ENCODE measurements at places on chromosomes 11 and 22.
A peak's percentile ranks its signal among the peaks of the same experiment; 100 is the strongest.

DNA sequence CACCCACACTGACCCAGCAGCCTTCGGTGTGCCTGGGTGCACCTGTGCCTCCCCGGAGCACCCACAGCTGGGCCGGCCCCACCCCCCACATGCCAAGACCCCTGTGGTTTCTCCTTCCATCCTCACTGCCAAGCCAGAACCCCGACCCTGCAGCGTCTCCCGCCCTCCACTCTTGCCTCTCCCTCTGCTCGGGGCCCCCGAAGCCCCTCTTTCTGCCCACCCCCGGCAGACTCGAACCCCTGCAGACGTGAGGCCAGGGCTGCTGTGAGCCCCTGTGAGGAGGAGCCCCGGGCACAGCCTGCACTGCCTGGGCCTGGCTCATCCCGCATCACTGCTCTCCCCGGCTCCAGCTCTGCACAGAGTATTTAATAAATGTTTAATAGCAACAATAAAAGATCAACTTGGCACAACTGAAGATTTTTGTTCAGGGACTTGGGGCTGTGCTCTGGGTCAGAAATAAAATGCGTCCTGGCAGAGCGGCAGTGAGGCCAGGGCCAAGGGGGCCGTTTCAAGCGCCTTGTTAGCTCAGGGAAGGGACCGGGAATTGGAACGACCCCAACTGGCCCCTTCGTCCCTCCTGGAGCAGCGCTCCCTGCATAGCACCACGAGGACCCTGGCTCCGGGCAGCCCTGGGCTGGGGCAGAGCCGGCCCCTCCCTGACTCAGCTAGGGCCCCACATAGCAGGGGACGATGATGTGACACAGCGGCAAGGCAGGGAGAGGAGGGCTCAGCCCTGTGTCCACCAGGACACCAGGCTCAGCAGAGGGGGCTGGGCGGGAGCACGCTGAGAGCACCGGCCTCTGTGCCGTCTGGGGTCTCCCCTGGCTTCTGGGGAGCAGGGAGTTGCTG, 520.8 kb downstream of the BRD1 start:
- no peak for DNase-seq

DNA sequence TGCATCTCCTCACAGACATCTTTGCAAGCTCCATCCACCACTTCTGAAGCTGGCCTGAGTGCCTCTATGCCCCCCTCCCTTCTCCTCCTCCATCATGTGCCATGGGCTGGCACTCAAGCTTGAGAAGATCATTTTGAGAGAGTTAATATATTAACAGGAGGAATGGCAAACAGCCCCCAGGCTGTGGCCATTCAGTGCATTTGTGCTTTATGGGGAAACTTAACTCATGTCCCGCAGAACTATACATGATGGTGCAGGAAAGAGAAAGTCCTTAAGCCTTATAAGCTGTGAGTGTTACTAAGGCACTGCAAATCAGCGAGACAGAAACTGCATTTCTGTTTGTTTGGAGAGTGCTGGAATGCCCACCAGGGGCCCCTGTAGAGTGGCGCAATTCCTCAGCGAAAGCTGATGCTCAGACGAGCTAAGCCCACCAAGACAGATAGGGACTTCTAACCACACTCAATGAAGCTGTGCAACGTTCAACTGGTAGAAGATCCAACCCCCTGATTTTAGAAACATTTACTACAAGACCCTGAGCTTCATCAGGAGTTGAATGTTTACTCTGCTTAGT, 26.8 kb upstream of the PHLDA2 start:
- DNase-seq: no peak

- no peak for DNase-seq
Measured at GRCh38 chr11:2579315-2580060, 120.3 kb downstream of the KCNQ1OT1 start.

GRCh38 chr22:50720301-50721256, 17.4 kb upstream of the ACR start:
- DNase-seq: no peak

- DNase-seq: no peak
Measured at GRCh38 chr11:86447763-86448480, 73.2 kb downstream of the CCDC81 start.

- no peak for DNase-seq
Measured at GRCh38 chr11:468493-468892, 18.4 kb downstream of the PTDSS2 start.

- no peak for DNase-seq
Measured at GRCh38 chr11:10155793-10156490, 138.1 kb downstream of the SBF2 start.

DNA sequence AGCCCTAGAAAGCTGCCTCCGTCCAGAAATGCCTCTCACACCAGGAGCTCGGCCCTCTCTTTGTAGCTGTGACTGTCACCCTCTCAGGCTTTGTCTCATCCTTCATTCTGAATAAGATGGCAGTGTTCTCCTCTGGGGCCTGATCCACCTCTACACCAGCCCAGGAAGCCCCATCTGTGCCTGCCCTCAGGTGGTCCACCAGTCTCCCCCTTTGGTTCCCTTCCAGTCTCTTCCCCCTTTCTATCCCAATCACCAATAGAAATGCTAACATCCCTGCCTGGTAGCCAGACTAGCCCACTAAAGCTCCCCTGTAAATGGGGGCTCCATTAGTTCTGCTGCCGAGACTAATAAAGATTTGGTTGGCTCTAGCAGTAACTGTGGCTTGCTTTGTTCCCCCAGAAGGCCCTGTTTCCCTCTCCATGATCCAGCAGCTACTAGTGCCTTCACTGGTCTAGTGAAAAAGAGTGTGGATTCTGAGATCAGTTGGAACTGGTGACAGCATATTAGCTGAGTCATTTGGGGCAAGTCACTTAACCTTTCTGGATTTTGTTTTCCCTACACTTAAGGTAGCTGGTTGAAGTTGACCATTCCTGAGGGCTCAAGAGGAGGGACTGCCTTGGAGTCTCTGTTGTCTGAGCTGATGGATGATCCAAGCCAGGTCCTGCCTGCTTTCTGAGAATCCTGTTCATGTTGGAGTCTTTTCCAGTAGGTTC, 16.2 kb downstream of the PLEKHB1 start:
- no peak for DNase-seq

- peak; percentile 49 for DNase-seq
Measured at GRCh38 chr11:31810779-31811647, at the start of gene PAX6. TSS of gene PAX6 (minus strand) at chr11:31811322. CDS start at chr11:31806411, 4,911 bp downstream.

DNA sequence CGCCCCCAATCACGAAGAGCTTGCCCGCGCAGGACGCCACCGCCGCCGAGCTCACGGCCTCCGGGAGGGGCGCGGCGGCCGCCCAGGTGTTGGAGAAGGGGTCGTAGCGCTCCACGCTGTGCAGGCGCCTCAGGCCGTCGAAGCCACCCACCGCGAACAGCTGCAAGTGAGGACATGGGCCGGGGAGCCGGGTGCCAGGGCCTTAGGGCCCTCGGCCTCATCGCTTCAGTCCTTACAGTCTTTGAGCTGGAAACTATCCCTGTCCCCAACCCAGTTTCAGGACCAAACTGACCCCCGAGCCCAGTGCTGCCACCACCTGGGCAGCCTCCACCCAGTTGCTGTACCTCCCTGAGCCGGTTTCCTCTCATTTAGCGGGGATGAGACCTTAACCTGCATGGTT, 7.6 kb downstream of the KLHL35 start:
- DNase-seq: no peak

DNA sequence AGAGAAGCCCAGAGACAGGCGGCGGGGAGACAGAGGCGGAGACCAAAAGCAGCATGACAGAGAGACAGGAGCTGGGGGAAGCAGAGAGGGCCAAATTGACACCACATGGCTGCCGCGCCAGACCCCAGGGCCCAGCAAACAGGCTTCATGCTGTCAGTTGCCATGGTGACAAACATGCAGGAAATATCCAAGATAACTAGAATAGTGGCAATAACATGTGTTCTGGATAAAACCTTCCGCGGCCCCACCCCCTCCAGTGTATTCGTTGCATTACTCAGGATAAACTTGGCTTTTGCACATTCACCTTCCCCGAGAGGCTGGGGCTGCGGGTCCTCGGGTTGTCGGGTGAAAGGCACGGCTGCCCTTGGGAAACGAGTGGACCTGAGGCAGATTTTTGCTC, 49.9 kb upstream of the CDON start:
- no peak for DNase-seq

Measured in activated naive CD4-positive, alpha-beta T cell treated with Interleukin-2 at 50 U/mL for 16 hours (primary cell).